ENCODE measurements at places on chromosomes 3 and 15. TPM values are rescaled to one million over a fixed set of nuclear protein-coding genes. Genes with fewer than 3 reads are reported as not detected.

Gene XCR1
- total RNA-seq, result not detected

Gene SLCO2A1
- 25.5 TPM for total RNA-seq

Gene EPM2AIP1
- 37.3 TPM for total RNA-seq

Gene SOX14
- 0.44 TPM for total RNA-seq

Gene DCBLD2
- total RNA-seq, result 53.0 TPM

Gene KNL1
- total RNA-seq, result 7.4 TPM

Gene GPX1
- 97.9 TPM for total RNA-seq

Gene LYZL4
- not detected for total RNA-seq

Gene TMEM158
- total RNA-seq, result 5.1 TPM

Gene CTXN2
- total RNA-seq, result 0.25 TPM

Gene GOLGA6D
- total RNA-seq, result 0.18 TPM

Gene KBTBD13
- total RNA-seq, result 0.09 TPM

Gene IL12A
- not detected for total RNA-seq

Gene LXN
- total RNA-seq, result 42.6 TPM

Gene SLC22A14
- 0.20 TPM for total RNA-seq

Gene HCN4
- total RNA-seq, result 0.69 TPM

Gene OR4M2
- not detected for total RNA-seq

Gene COL8A1
- 1.1 TPM for total RNA-seq

Gene CLDN18
- not detected for total RNA-seq

Gene PPARG
- 13.3 TPM for total RNA-seq

Gene TF
- 5.7 TPM for total RNA-seq

Gene SEMA3F
- 101 TPM for total RNA-seq

Gene TLR9
- total RNA-seq, result 0.16 TPM

Gene PLSCR2
- total RNA-seq, result 0.31 TPM

Gene GOLGA8T
- total RNA-seq, result 0.51 TPM

Gene NTRK3
- 2.1 TPM for total RNA-seq

Gene IQCF5
- not detected for total RNA-seq

Gene GALNT15
- total RNA-seq, result 0.11 TPM

Gene TGM4
- 0.09 TPM for total RNA-seq

Gene DUSP7
- total RNA-seq, result 32.2 TPM

Gene MOBP
- not detected for total RNA-seq

Gene MAGI1
- 62.7 TPM for total RNA-seq

Gene CAPN3
- 12.2 TPM for total RNA-seq

Gene CDHR4
- not detected for total RNA-seq

Gene ARL6IP5
- 48.9 TPM for total RNA-seq

Gene C3orf80
- total RNA-seq, result not detected

Gene ADPRH
- 1.9 TPM for total RNA-seq

Gene ST8SIA2
- 12.1 TPM for total RNA-seq

Gene INSYN1
- 12.7 TPM for total RNA-seq

Measured in mesothelial cell of epicardium (in vitro differentiated cells).